Type B pancreatic cell (in vitro differentiated cells): ENCODE measurements at places on chromosomes 3 and 15. TPM values are rescaled to one million over a fixed set of nuclear protein-coding genes. Genes with fewer than 3 reads are reported as not detected.

ITIH1 gene
- total RNA-seq = 8.0 and 12.2 TPM in 2 replicates

- DNase-seq = no peak
Observed at GRCh38 chr3:138440596-138440995, 6.2 kb downstream of the ESYT3 start.

- peak; percentile 40 for DNase-seq
Observed at GRCh38 chr15:88646951-88647350, 8.1 kb downstream of the ISG20 start.

NRG4 gene
- total RNA-seq = 2.4 and 3.6 TPM in 2 replicates

TMEM89 gene
- total RNA-seq = not detected in 2 replicates

DNA sequence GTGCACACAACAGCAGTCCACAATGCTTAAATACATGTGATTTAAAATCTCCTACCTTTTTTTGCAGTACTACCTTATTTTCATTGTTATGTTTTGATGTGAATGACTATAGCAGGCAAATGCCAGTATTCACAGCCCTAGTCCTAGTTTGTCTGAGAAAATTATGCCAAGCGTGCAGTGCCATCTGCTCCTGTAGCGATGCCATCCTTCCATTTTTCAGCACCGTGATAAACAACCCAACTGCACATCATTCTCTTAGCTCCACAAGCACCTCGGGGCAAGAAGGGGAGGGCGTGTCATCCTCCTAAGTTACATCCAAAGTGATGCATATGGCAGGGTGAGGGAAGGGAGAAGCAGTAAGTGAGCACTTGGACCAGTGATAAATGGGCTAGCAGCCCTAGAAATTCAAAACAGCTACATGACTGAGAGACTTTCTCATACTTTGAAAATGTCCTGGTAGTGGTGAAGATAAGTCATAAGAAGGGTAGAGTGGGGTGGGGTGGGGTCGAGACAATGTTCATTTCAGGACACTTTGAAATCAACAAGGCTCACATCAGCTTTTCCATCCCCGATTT, 198.8 kb downstream of the LSAMP start:
- no peak for DNase-seq

FBXO40 gene
- not detected in 2 replicates for total RNA-seq

- DNase-seq = no peak
Observed at GRCh38 chr3:90018779-90019178, 911.4 kb downstream of the EPHA3 start.

DNA sequence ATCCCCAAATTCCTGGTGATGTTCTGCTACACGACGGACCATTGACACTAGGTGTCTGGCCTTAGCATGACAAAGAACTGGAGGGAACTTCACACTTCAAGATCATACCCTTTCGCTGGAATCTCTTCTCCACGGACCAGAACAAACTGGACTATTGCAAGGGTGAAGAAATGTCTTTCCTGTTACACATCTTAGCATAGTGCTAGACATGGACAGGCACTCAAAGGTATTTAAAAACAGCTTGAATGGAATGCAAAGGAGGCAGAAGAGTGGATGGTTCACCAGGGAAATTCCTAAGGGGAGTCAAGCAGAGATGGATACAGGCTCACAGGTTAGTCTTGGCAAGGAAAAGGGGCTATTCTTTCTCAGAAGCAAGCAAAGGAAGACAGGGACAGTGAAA, 33.5 kb upstream of the PDZRN3 start:
- DNase-seq = no peak

- no peak for DNase-seq
Observed at GRCh38 chr3:156479604-156480003, 75.3 kb downstream of the SSR3 start.

DUOXA1 gene
- total RNA-seq = 3.2 and 9.4 TPM in 2 replicates

CPNE9 gene
- 0.34 and 0.59 TPM in 2 replicates for total RNA-seq

- no peak for DNase-seq
Observed at GRCh38 chr3:47890126-47890827, 87.3 kb downstream of the DHX30 start.

DNA sequence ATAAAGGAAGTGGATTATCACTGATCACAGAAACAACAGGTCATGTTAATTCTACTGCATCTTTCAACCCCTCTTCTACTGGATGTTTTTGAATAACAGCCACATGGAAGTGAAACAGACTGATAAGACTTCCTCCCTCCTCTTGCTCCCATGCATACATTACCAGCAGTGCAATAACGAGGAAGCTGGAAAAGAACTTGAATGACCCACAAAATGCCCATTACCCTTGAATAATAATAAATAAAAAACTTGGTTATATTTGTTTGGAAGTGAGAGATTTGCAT, 51.6 kb downstream of the RARB start:
- DNase-seq = no peak

DNA sequence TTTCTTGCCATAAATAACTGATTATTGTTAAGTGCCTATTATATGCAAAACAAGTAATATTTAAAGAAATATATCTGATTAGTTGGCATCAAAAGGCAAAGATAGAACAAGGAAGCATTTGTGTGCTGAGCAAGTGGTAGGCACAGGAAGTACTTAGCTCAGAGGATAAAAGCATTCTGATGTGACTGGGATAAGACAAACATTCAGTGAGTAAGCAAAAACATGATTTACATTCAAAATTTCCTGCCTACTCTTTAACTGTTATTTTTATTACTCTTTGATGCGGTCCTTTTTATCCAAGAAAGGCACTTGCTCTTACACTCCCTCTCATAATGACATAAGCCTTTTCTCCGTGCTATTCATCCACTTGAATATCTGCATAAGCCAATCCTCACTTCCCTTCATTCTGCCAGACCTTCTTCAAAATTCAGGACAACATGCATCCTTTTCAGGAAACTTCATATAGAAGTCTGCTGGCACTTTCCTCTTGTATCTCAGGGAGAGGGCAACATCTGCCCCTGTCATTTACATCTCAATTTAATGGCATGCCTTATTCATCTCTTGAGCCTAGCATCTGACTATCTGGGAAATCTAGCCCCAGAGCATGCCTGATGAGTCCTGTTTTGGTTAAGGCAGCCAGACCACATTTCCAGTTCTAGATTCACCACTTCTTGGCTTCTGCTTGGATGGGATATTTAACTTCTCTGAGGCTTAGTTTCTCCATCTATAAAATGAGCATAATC, 478.2 kb upstream of the ROBO2 start:
- no peak for DNase-seq

- no peak for DNase-seq
Observed at GRCh38 chr3:18012436-18012835, 270.0 kb upstream of the TBC1D5 start.

IL17RC gene
- 22.6 and 30.0 TPM in 2 replicates for total RNA-seq

- DNase-seq = no peak
Observed at GRCh38 chr15:25673351-25673750, 189.8 kb downstream of the ATP10A start.

- DNase-seq = peak; percentile 53
Observed at GRCh38 chr15:42737529-42738328, 801 bp upstream of the CDAN1 start.

DNA sequence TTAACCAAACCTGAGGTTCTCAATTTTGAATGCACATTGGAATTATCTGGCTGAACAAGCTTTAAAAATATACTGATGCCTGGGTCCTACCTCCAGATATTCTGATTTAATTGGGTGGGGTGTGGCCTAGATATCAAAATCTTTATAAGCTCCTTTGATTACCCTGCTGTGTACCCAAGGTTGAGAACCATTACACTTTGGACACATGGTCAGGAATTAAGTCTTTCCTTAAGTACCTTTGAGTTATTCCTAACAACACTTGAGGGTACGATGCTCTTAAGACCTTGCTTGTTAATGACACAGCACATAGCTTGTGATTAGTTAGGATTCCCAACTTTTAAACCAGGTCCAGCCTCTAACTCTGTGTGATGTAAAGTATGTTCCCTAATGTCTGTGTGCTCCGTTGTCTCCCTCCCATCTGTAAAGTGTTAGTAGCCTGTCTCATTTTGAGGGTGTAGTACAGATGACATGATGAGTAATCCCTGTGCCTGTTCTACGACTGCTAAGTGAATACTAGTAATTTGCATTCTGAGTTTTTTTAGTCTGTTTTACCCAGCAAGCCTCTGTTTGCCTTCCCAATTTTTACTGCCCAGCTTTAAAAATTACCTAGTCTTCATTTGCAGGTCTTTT, 154.9 kb downstream of the KLHL25 start:
- DNase-seq = no peak

- no peak for DNase-seq
Observed at GRCh38 chr15:98395974-98396610, 252.2 kb upstream of the IGF1R start.

VEPH1 gene
- 5.9 and 8.6 TPM in 2 replicates for total RNA-seq

LMCD1 gene
- 12.8 and 33.1 TPM in 2 replicates for total RNA-seq

GRCh38 chr3:187729598-187729997, 15.7 kb downstream of the BCL6 start:
- DNase-seq = no peak

DNA sequence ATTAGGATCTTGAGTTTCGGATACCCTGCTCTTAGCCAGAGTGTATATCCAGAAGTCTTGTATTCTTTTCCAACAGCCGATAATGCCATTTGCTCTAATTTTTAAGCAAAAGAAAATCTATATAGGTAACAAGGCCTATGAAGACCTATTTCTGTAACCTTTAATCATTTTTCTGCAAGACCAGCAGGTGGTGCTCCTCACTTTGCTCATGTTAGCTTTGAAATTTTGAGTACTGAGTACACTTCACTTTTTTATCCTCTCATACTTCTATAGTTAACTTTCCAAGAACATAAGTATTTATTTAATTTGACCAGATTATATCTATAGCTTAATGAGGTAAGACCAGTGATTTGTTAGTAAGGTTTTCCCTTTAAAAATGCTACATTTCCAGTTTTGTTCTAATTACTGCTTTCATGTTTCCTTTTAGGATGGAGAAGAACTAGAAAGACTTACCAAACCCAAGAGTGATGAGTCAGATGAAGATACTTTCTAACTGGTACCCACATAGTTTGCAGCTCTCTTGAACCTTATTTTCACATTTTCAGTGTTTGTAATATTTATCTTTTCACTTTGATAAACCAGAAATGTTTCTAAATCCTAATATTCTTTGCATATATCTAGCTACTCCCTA, 20.5 kb downstream of the SLC35A5 start:
- DNase-seq = no peak

C3orf85 gene
- 2.3 and 6.8 TPM in 2 replicates for total RNA-seq

MAP6D1 gene
- total RNA-seq = 3.2 and 3.3 TPM in 2 replicates

NEDD4 gene
- total RNA-seq = 19.6 and 21.1 TPM in 2 replicates

CASR gene
- 0.87 and 4.4 TPM in 2 replicates for total RNA-seq

MKRN2OS gene
- total RNA-seq = 0.92 and 2.1 TPM in 2 replicates

CIDEC gene
- 0.60 and 1.6 TPM in 2 replicates for total RNA-seq

GRCh38 chr15:100353449-100353848, 11.7 kb upstream of the ADAMTS17 start:
- DNase-seq = no peak

DNA sequence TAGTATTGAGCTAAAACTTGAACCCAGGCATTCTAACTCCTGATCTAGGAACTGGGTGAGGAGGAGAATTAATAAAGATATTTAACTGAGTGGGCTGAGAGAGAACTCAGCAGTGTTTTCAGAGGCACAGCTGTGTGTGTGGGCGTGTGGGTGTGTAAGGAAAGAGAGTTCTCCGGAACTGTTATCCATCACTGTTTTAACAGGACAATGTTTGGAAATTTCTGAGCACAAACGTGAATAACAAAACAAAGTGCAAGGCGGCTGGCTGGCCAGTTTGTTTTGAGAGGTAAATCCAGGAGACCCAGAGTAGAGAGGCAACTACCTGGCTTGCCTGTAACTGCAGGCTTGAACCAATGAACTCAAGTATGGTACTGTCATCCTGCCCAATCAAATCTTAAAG, 5.0 kb upstream of the PTPN9 start:
- no peak for DNase-seq

GNAT1 gene
- total RNA-seq = 0.71 TPM in 1 of 2 replicates, not detected in the other

- DNase-seq = no peak
Observed at GRCh38 chr3:129558081-129558771, 15.3 kb downstream of the H1-8 start.

GRCh38 chr3:170724599-170725280, 138.9 kb upstream of the SLC7A14 start:
- no peak for DNase-seq

CIP2A gene
- total RNA-seq = 7.0 and 29.0 TPM in 2 replicates

ECE2 gene
- total RNA-seq = not detected in 2 replicates

EPHA3 gene
- total RNA-seq = 1.8 and 30.3 TPM in 2 replicates

- no peak for DNase-seq
Observed at GRCh38 chr3:187212705-187213104, 15.4 kb downstream of the RTP1 start.

CNTN6 gene
- 0.64 and 3.3 TPM in 2 replicates for total RNA-seq

FAM81A gene
- total RNA-seq = 0.67 and 1.4 TPM in 2 replicates

GRCh38 chr3:117600666-117601065, 891.1 kb downstream of the TUSC7 start:
- DNase-seq = no peak

- no peak for DNase-seq
Observed at GRCh38 chr3:152026033-152026556, 152.7 kb downstream of the SUCNR1 start.

GRCh38 chr3:135807879-135808278, 157.6 kb upstream of the PPP2R3A start:
- no peak for DNase-seq

ZPLD1 gene
- total RNA-seq = 1.5 and 10.0 TPM in 2 replicates

- peak; percentile 20 for DNase-seq
Observed at GRCh38 chr15:82122746-82123400, 77.1 kb upstream of the MEX3B start.

KIF9 gene
- total RNA-seq = 13.7 and 14.8 TPM in 2 replicates

FURIN gene
- total RNA-seq = 37.7 and 62.1 TPM in 2 replicates
